ENCODE measurements at places on chromosomes 2 and 18.

DNA sequence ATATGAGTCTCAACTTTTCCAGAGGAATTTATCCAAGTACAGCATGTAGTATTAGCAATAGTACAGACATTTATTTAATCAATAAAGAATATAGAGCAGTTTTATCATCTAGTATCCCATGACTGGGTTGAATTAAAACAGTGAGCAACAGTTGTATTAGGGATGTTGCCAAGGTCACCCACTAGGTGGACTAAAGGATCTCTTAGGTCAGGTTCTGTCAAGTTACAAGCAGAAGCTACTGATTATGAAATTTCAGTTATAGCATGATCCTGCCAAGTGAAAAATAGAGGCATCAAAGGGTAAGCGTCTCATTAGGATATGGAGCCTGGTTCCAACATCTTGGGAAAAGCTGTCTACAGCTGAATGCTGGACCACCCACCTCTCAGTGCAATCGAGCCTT lies 52.1 kb upstream of the LAPTM4A start:
- DNase-seq, result no peak

DNA sequence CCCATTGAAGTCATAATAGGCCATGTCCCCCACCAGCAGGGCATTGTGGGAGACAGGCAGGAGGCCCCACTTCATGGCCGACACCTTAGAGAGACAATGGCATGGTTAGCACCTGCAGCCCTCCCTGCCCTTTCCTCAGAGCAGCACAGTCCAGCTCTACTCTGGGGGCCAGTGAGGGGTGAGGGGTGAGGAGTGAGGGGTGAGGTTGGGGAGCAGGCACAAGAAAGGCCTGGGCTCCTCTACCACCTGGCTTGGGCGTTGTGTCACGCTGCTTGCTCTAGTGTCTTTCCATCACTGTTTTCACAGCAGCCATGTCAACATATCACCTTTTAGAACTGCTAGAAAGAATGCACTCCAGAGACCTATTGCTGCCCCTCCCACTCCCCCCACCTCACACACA lies 77.2 kb downstream of the ADD2 start:
- DNase-seq, result no peak

- no peak for DNase-seq
These were observed 133.6 kb upstream of the CAPN13 start for GRCh38 chr2:30940839-30941238.

DNA sequence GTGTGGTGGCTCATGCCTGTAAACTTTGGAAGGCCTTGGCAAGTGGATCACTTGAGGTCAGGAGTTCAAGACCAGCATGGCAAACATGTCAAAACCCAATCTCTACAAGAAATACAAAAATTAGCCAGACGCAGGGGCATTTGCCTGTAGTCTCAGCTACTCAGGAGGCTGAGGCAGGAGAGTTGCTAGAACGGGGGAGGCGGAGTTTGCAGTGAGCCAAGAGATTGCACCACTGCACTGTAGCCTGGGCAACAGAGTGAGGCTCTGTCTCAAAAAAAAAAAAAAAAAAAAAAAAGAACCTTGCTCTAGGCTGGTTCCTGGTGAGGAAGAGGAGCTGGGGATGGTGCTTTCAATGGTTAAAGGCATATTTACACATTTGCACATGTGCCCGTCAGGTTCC lies 129.4 kb downstream of the LYPD6B start:
- no peak for DNase-seq

DNA sequence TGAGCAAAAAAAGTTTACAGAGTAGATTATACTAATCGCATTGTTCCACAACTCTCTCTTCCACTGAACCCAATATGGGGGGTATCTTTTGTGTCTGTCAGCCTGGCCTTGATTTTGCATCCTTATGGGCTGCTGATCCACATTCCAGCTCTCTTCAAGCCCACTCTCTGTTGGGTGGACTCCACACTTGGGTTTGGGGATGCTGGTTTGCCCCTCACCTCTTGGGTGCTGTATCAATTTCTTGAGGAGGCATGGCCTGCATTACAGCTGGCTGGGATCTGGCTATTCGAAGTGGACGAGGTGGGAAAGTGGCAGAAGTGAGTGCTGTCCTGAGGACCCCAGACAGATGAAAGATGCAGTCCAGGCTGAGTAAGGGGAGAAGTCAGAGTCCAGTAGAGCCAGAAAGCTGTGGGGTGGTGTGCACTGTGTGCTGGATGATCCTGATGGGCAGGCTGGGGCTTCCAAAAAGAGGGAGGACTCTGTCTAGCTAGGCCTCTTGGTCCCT lies 141.4 kb downstream of the CAPN13 start:
- DNase-seq, result no peak

- no peak for DNase-seq
These were observed 226.9 kb upstream of the SMIM21 start for GRCh38 chr18:75654386-75654785.

- DNase-seq, result no peak
These were observed 88.1 kb upstream of the MAP4K4 start for GRCh38 chr2:101609433-101609832.

- peak; percentile 60 for DNase-seq
These were observed 3.0 kb downstream of the LBH start for GRCh38 chr2:30234180-30234971.
